ENCODE measurements at places on chromosomes 2 and 18.

DNA sequence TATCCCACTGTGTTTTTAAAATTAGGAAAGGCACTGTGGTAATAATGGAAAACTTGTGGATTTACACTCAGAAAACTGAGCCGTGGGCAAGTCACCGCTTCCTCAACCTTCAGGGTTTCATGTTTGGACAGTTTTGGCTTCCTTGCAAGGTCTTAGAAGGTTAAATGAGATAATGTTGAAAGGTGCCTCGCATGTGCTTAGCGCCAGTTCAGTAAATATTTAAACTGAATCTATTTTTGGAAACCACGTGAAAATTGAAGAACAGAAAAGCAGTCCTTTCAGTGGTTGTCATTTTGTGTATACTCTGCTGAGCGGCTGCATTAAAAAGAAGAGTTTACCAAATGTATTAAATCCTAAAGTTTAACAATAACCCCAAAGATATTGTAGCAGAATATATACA lies 15.2 kb upstream of the AGAP1 start:
- H3K4me1 ChIP-seq, result no peaks in the 10 kb centered on the region
- no peak overlapping the region for H3K27ac ChIP-seq
- H3K36me3 ChIP-seq, result no peaks in the 10 kb centered on the region
- no peak for ATAC-seq
- no peaks in the 10 kb centered on the region for H3K27me3 ChIP-seq

- H3K36me3 ChIP-seq, result no peaks in the 10 kb centered on the region
- H3K27ac ChIP-seq, result peak overlapping the region; percentile 30
- no peak for ATAC-seq
- no peaks in the 10 kb centered on the region for H3K27me3 ChIP-seq
- peak overlapping the region; percentile 18 for H3K4me3 ChIP-seq
Measured at GRCh38 chr2:144452169-144452988, 67.5 kb downstream of the ZEB2 start.

DNA sequence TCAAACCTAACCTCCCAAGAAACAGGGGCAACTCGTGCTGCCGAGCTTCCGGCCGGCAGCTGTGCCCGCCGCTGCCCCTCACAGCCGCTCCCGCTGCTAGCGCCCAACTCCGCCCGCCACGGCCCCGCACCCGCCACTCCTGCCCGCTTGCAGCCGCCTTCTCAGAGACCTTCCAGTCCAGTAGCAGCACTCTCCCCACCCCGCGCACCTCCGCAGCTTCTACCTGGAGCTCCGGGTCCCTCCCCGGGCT lies 722 bp upstream of the C2orf15 start:
- ATAC-seq, result no peak
- H3K27ac ChIP-seq, result peak overlapping the region; percentile 86
- peaks cover 6% of the 10 kb centered on the region for H3K4me1 ChIP-seq
- peak overlapping the region; percentile 85 for H3K4me3 ChIP-seq

DNA sequence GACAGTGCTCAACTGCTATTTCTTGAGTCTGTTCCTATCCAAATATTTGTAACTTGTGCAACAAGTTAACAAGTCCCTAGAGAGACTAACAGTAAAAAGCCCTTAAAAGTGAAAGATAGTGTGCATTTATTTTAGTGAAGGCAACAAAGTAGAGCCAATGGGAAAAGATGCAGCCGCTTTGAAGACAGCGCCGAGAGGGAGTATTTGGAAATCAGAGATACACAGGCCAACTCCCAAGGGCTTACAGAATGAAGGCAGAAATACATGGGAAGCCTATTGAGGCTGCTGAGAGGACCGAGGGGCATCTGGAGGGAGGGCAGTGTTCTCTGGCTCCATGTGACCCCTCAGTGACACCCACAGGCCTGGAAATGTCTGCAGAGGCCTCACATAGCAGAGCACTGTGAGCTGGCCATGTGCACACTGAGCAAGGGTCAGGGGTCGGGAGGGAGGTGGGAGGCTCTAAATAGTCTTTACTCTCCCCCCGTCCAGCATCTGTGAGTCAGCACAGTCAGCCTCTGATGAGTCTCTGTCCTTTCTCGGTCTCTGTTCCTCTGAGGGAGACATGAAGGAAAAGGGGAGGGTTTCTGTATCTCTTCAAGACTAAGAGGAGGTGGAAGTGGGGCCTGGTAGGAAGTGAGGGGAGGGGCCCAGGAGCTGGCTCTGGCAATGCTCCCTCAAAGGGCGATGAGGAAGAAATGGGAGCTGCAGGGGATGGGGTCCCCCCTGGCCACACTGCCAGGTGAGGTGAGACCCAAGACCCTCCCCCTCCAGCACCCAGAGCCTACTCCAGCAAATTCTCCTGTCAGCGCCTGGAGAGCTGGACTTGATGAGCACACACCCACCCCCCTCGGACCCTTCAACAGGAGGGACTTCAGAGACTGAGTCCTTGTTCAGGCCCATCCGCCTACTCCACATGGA lies 133.6 kb downstream of the SP3 start:
- H3K27me3 ChIP-seq, result peaks cover 31% of the 10 kb centered on the region
- no peak for ATAC-seq
- H3K36me3 ChIP-seq, result no peaks in the 10 kb centered on the region
- H3K4me3 ChIP-seq, result no peak overlapping the region

- no peaks in the 10 kb centered on the region for H3K36me3 ChIP-seq
- H3K27ac ChIP-seq, result no peak overlapping the region
- no peak for ATAC-seq
- H3K4me3 ChIP-seq, result no peak overlapping the region
- H3K27me3 ChIP-seq, result peaks cover 32% of the 10 kb centered on the region
Measured at GRCh38 chr18:45481821-45482220, 133.5 kb upstream of the SLC14A2 start.

DNA sequence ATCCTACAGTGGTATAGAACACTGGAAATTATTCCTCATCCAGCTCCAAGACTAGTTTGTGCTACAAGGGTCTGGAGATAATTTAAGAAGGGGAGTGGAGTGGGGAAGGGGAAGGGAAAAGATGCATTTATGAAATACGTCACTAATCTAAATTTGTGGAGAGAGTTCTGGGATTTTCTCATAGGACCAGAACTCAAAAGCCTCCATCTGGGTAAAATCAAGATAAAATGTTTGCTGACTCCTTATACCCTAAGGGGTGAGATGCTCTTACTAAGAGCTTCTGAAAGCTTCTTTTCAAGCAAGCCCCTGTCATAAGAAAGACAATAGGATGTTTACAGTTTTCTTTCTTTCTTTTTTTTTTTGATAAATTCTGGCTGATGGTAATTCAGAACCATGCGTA lies 88.5 kb upstream of the RBMS1 start:
- H3K27ac ChIP-seq, result no peak overlapping the region
- H3K4me3 ChIP-seq, result no peak overlapping the region
- ATAC-seq, result no peak
- H3K36me3 ChIP-seq, result no peaks in the 10 kb centered on the region
- no peaks in the 10 kb centered on the region for H3K27me3 ChIP-seq
- no peaks in the 10 kb centered on the region for H3K4me1 ChIP-seq

DNA sequence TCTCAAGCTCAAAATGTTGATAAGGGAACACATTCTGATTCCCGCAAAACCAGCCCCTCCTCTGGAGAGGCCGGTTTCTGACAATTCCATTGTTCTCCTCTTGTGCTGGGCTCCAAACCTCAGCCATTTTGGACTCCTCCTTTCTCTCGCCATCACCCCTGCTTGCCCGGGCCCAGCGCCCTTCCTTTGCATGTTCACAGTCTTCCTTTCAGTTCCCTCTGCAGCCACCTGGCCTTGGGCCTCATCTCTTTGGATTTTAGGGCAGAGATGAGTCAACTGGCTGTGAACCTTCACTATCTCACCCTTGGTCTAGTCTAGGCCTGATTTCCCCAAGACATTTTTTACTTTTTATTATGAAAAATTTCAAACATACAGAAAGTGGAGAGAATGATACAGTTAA lies 155.9 kb upstream of the MAP3K20 start:
- H3K4me1 ChIP-seq, result peaks cover 7% of the 10 kb centered on the region
- H3K36me3 ChIP-seq, result no peaks in the 10 kb centered on the region
- H3K27me3 ChIP-seq, result peaks cover 27% of the 10 kb centered on the region
- no peak overlapping the region for H3K4me3 ChIP-seq
- no peak overlapping the region for H3K27ac ChIP-seq

- H3K4me1 ChIP-seq, result no peaks in the 10 kb centered on the region
- H3K36me3 ChIP-seq, result no peaks in the 10 kb centered on the region
- ATAC-seq, result no peak
Measured at GRCh38 chr2:124804014-124804940, 779.2 kb downstream of the CNTNAP5 start.

DNA sequence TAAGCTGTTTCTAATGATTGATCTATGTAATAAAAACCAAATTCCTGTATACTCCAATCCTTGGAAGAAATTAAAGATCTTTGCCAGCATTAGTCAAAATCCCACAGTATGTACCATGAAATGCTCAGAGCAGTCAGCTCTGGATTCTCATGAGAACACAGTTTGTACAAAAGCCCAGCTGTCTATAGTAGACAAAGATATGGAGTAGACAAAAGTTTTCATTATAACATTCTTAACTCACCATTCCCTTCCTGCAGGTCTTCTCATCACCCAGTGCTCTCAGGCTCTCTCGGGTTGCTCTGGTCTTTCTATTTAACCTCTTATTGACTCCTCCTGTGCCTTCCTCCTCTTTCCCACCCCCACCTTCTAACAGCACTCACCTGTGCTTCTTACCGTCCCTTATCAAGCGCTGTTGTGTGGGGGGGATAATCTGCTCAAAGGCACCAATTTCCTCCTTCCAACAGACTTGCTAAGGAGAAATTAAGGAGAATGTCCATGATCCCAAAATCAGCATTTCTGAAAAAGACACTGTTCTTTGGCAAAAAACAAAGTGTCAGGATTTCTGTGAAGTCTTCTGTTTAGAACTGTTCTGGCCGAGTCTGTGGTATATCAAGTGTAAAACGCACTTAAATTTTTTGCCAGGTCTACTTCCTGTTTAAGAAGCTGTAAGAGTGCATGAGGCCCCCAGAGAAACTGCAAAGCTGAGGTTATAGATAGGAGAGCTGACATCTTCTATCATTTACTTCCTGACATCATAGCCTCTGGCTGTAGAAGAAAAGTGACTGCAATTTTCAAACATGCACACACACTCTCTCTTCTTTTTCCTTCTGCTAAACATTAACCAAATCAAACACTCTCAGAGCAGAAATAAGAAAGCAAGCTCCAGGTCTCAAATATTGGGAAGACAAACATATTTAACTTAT lies 144.1 kb downstream of the EVA1A start:
- no peaks in the 10 kb centered on the region for H3K27me3 ChIP-seq
- peak overlapping the region; percentile 73 for H3K4me3 ChIP-seq
- peak; percentile 81 for ATAC-seq
- peaks cover 17% of the 10 kb centered on the region for H3K36me3 ChIP-seq
- H3K27ac ChIP-seq, result peak overlapping the region; percentile 80

- peaks cover 13% of the 10 kb centered on the region for H3K27me3 ChIP-seq
- H3K4me1 ChIP-seq, result peaks cover 26% of the 10 kb centered on the region
- ATAC-seq, result no peak
- no peak overlapping the region for H3K4me3 ChIP-seq
- no peaks in the 10 kb centered on the region for H3K36me3 ChIP-seq
Measured at GRCh38 chr2:128499367-128500137, 180.9 kb upstream of the HS6ST1 start.

DNA sequence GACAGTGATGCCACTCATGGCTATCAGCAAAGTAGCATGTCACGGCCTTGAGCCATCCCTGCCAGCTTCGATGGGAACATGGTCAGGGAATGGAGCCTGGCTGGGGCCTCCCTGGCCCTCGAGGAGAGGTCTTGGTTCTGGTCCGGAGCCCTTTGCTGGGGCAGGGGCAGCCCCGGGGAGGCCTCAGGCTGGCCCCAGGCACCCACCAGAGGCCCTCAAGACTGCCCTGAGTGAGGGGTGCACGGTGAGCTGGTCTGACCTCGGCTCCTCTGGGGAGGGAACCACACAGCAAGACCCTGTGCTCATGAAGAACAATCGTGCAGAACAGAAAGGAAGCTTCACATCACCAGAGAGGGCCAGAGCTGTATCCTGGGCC lies 75.2 kb upstream of the OTOS start:
- no peaks in the 10 kb centered on the region for H3K36me3 ChIP-seq
- H3K27ac ChIP-seq, result no peak overlapping the region
- no peaks in the 10 kb centered on the region for H3K27me3 ChIP-seq
- ATAC-seq, result no peak
- H3K4me1 ChIP-seq, result no peaks in the 10 kb centered on the region
- H3K4me3 ChIP-seq, result no peak overlapping the region

GRCh38 chr2:21035282-21035973 lies 8.4 kb downstream of the APOB start:
- H3K36me3 ChIP-seq, result no peaks in the 10 kb centered on the region
- no peak overlapping the region for H3K4me3 ChIP-seq
- no peak for ATAC-seq
- H3K4me1 ChIP-seq, result no peaks in the 10 kb centered on the region
- H3K27me3 ChIP-seq, result peaks cover 21% of the 10 kb centered on the region

DNA sequence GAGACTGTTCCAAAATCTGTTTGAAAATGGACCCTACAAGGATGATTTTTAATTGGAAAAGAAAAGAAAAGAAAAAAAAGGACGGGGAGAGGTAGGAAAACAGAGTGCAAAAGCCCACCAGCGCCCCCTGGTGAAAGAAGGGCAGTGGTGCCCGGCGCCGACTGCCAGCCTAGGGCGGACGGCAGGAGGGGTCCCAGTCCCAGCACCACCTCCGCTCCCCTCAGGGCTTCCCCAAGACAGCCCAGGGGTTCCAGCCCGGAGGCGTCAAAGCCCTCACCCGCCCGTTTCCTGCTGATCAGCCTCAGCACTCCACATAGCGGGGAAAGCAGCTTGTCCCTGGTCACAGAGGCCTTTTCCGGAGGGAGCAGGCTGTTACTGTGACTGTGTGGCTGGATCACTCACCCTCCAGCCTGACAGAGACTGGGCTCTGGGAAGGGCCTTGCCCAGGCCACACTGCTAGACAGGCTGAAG lies 213.9 kb downstream of the TFCP2L1 start:
- H3K27me3 ChIP-seq, result peaks cover 8% of the 10 kb centered on the region
- H3K4me1 ChIP-seq, result peaks cover 7% of the 10 kb centered on the region
- no peak overlapping the region for H3K27ac ChIP-seq
- H3K36me3 ChIP-seq, result no peaks in the 10 kb centered on the region

GRCh38 chr18:79405781-79406575 lies 10.2 kb downstream of the NFATC1 start:
- H3K27me3 ChIP-seq, result no peaks in the 10 kb centered on the region
- H3K27ac ChIP-seq, result peak overlapping the region; percentile 94
- peaks cover 66% of the 10 kb centered on the region for H3K4me1 ChIP-seq
- H3K4me3 ChIP-seq, result peak overlapping the region; percentile 83

- no peak overlapping the region for H3K4me3 ChIP-seq
Measured at GRCh38 chr2:237223201-237223861, 137.6 kb downstream of the COPS8 start.

Data from stimulated activated memory B cell treated with anti-CD40 and anti-IgM and Interleukin-4, amounts not matched to agents 10 μg/mL and 1 μg/mL and 100 μg/mL, for 72 hours (primary cell).